Activated CD4-positive, alpha-beta memory T cell treated with anti-CD3 and anti-CD28 coated beads, Interleukin-2, amount 10 ng/mL, durations not matched to agents 7 days and 5 days (primary cell): ENCODE measurements at places on chromosomes 4 and X. TPM values are rescaled to one million over a fixed set of nuclear protein-coding genes. Genes with fewer than 3 reads are reported as not detected.

Gene COX7B2
- total RNA-seq, result not detected

Gene CXorf49
- total RNA-seq, result not detected

Gene SPP1
- total RNA-seq, result not detected

GRCh38 chr4:147093206-147093605, 147.5 kb upstream of the TTC29 start:
- no peaks in the 10 kb centered on the region for H3K4me1 ChIP-seq
- no peak overlapping the region for H3K4me3 ChIP-seq
- no peaks in the 10 kb centered on the region for H3K36me3 ChIP-seq
- no peak for DNase-seq
- H3K27ac ChIP-seq, result no peak overlapping the region

DNA sequence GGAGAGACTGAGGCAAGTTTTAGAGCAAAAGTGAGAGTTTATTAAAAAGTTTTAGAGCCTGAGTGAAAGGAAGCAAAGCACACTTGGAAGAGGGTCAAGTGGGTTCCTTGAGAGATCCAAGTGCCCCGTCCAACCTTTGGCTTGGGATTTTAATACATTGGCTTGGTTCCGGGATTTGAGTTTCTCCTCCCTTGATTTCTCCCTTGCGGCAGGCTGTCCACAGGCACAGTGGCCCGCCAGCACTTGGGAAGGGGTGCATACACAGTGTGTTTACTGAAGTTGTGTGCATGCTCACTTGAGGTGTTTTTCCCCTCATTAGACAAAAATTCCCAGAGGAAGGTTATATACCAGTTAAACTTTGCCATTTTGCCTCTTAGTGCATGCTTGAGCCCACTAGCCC, 333.5 kb downstream of the PCDH18 start:
- no peaks in the 10 kb centered on the region for H3K4me1 ChIP-seq
- H3K27ac ChIP-seq, result no peak overlapping the region
- H3K4me3 ChIP-seq, result no peak overlapping the region
- H3K27me3 ChIP-seq, result no peaks in the 10 kb centered on the region

Gene AREG
- total RNA-seq, result 0.25 TPM

Gene GPAT3
- 27.2 TPM for total RNA-seq

Gene PPP1R3F
- total RNA-seq, result 9.3 TPM

GRCh38 chr4:164402554-164402953, 351.4 kb upstream of the SMIM31 start:
- no peak for DNase-seq
- no peaks in the 10 kb centered on the region for H3K4me1 ChIP-seq
- H3K27me3 ChIP-seq, result no peaks in the 10 kb centered on the region
- H3K36me3 ChIP-seq, result no peaks in the 10 kb centered on the region
- H3K4me3 ChIP-seq, result no peak overlapping the region

- H3K27ac ChIP-seq, result no peak overlapping the region
- no peaks in the 10 kb centered on the region for H3K4me1 ChIP-seq
- H3K36me3 ChIP-seq, result no peaks in the 10 kb centered on the region
- DNase-seq, result no peak
Observed at GRCh38 chr4:100369871-100370270, 148.0 kb downstream of the EMCN start.

DNA sequence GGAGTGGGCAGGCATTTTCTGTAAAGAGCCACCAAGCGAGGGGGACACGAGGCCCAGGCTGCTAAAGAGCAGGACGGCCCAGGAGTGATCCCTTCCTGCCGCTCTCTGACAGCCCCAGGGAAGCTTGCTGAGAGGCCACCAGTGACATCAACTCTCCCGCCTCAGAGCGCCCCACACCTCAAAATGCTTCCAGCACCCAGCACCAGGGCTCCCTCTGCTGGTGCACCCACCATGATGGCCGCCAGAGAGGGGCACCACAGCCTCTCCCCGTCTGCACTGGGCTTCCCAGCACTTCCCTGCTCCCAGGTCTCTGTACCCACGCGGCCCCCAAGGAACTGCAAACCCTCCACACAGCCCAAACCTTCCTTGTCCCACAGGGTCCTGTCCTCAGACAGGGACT, 40.4 kb downstream of the GAK start:
- no peak overlapping the region for H3K4me3 ChIP-seq
- no peak overlapping the region for H3K27ac ChIP-seq
- H3K36me3 ChIP-seq, result peaks cover 59% of the 10 kb centered on the region
- no peaks in the 10 kb centered on the region for H3K27me3 ChIP-seq
- DNase-seq, result no peak
- no peaks in the 10 kb centered on the region for H3K4me1 ChIP-seq

Gene GC
- total RNA-seq, result not detected

DNA sequence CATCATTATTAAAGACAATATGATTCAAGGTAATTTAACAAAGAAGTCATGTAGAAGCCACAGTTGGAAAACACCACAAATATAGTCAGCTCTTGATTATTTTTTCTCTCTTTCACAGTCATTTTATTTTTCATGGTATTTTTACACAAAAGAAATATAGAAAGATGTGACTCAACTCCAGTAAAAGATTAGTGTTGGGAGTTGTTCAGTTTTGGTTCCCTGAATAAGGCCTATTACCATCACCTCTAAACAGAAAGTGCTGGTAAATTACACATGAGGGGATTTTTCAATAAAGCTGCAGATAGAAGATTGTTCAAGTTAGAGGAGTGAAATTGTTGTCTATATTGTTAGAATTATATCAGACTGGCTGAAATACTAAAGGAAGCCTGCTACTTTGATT, 107.0 kb downstream of the DDIT4L start:
- no peak overlapping the region for H3K27ac ChIP-seq
- DNase-seq, result no peak
- peaks cover 7% of the 10 kb centered on the region for H3K36me3 ChIP-seq
- H3K4me3 ChIP-seq, result no peak overlapping the region

DNA sequence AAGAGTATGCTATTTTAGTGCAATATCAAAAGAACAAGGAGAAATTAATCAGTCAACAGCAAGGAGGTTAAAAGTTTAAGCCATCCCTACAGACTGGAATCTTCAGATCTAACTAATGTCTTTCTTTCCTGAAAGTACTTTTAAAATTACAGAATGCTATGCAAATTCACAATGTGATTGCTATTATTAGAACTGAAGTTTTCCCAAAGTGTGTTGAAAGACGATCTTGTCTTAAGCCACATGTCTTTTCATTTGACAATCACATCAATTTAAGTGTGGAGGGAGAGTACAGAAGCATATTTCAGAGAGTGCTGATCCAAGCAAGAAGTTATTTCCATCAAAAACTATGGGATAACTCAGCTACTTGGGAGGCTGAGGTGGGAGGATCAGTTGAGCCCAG, 64.7 kb upstream of the TNIP3 start:
- H3K27me3 ChIP-seq, result no peaks in the 10 kb centered on the region
- no peak overlapping the region for H3K4me3 ChIP-seq
- DNase-seq, result no peak
- no peak overlapping the region for H3K27ac ChIP-seq

Gene GLUD2
- total RNA-seq, result 0.60 TPM

GRCh38 chr4:52368895-52369294, 290.2 kb downstream of the USP46 start:
- H3K27me3 ChIP-seq, result no peaks in the 10 kb centered on the region
- H3K4me3 ChIP-seq, result no peak overlapping the region
- no peak for DNase-seq
- H3K36me3 ChIP-seq, result no peaks in the 10 kb centered on the region

Gene ADGRG4
- total RNA-seq, result not detected

GRCh38 chrX:71652405-71652804, 14.9 kb upstream of the LOC101059915 start:
- DNase-seq, result peak; percentile 60
- H3K4me1 ChIP-seq, result peaks cover 25% of the 10 kb centered on the region
- no peak overlapping the region for H3K4me3 ChIP-seq
- peaks cover 15% of the 10 kb centered on the region for H3K27me3 ChIP-seq
- no peaks in the 10 kb centered on the region for H3K36me3 ChIP-seq

- H3K4me1 ChIP-seq, result peaks cover 5% of the 10 kb centered on the region
- DNase-seq, result no peak
- H3K27me3 ChIP-seq, result peaks cover 17% of the 10 kb centered on the region
Observed at GRCh38 chr4:41205130-41205529, 9.2 kb downstream of the APBB2 start.

- H3K36me3 ChIP-seq, result no peaks in the 10 kb centered on the region
- peaks cover 8% of the 10 kb centered on the region for H3K4me1 ChIP-seq
- H3K27me3 ChIP-seq, result peaks cover 14% of the 10 kb centered on the region
- no peak for DNase-seq
- no peak overlapping the region for H3K27ac ChIP-seq
Observed at GRCh38 chrX:20112022-20112774, 4.5 kb downstream of the MAP7D2 start.

Gene AMTN
- total RNA-seq, result not detected

GRCh38 chr4:74958881-74959280, 26.0 kb downstream of the PARM1 start:
- no peak overlapping the region for H3K27ac ChIP-seq
- H3K4me3 ChIP-seq, result no peak overlapping the region
- H3K27me3 ChIP-seq, result no peaks in the 10 kb centered on the region
- H3K4me1 ChIP-seq, result no peaks in the 10 kb centered on the region

- H3K27ac ChIP-seq, result no peak overlapping the region
- no peak for DNase-seq
- no peaks in the 10 kb centered on the region for H3K4me1 ChIP-seq
- H3K27me3 ChIP-seq, result no peaks in the 10 kb centered on the region
- no peak overlapping the region for H3K4me3 ChIP-seq
- no peaks in the 10 kb centered on the region for H3K36me3 ChIP-seq
Observed at GRCh38 chrX:125826080-125826479, 340.0 kb downstream of the DCAF12L2 start.

GRCh38 chrX:20374900-20375438, 108.3 kb upstream of the RPS6KA3 start:
- peaks cover 3% of the 10 kb centered on the region for H3K36me3 ChIP-seq
- H3K4me3 ChIP-seq, result no peak overlapping the region
- peaks cover 18% of the 10 kb centered on the region for H3K4me1 ChIP-seq
- no peak overlapping the region for H3K27ac ChIP-seq
- H3K27me3 ChIP-seq, result peaks cover 3% of the 10 kb centered on the region

Gene NXF2
- not detected for total RNA-seq

Gene AWAT2
- total RNA-seq, result not detected

DNA sequence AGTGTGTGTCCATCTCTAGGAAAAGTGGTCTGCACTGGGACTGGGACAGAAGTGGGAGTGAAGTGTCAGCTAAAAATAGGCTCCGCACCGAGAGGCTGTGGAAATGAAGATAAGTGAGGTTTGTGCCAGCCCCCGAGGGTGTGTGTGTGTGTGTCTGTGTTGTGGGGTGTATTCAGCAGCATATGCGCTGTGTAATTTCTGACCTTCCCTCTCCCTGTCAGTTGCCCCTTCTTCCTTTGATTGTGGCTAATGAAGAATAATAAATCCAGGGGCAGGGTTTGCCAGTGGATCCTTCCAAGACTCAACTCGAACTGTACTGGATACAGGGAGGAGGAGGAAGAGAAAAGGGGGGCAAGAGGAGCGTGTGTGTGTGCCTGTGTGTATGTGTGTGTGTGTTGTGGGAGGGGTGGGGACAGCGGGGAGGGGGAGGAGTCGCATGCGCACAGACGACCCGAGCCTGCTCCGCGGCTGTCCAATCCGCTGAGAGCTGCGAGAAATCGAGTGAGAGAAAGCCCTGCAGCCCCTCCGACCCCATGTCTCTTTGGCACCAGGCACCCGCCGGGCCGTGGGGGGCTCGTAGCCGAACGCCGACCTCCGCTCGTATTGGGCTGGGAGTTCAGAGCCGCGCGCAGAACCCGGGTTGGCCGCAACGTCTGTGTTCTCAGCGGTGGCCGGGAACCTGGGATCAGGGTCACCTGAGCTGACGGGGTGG, 916 bp upstream of the POU4F2 start:
- peaks cover 8% of the 10 kb centered on the region for H3K36me3 ChIP-seq
- peak overlapping the region; percentile 29 for H3K27ac ChIP-seq
- no peak overlapping the region for H3K4me3 ChIP-seq
- H3K27me3 ChIP-seq, result peaks cover 84% of the 10 kb centered on the region
- peaks cover 15% of the 10 kb centered on the region for H3K4me1 ChIP-seq

Gene HTN1
- total RNA-seq, result not detected

Gene DTHD1
- 1.3 TPM for total RNA-seq

DNA sequence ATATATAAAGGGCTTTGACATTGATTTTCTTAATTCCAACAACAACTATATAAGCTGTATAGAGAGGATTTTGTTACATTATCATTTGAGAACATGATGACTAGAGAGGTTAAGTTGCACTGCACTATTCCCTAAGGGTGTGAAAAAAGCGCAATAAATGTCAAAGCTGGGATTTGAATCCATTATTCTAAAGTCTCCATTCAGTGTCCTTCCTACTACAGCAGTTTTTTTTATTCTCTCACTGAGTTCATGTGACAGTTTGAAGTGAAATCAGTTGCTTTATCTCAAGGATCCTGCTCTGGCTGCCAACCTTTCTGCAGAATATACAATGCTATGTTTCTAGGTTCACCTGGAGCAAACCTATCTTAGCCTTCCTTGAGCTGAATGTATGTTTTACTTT, 177.5 kb downstream of the ANKRD50 start:
- no peaks in the 10 kb centered on the region for H3K27me3 ChIP-seq
- H3K36me3 ChIP-seq, result no peaks in the 10 kb centered on the region
- no peak overlapping the region for H3K27ac ChIP-seq
- no peak overlapping the region for H3K4me3 ChIP-seq
- no peaks in the 10 kb centered on the region for H3K4me1 ChIP-seq

GRCh38 chr4:81136161-81136905, 78.7 kb downstream of the PRKG2 start:
- H3K27ac ChIP-seq, result no peak overlapping the region
- no peaks in the 10 kb centered on the region for H3K36me3 ChIP-seq
- H3K4me1 ChIP-seq, result no peaks in the 10 kb centered on the region
- H3K4me3 ChIP-seq, result no peak overlapping the region
- DNase-seq, result no peak

GRCh38 chr4:81227138-81227537, 12.1 kb upstream of the PRKG2 start:
- H3K36me3 ChIP-seq, result no peaks in the 10 kb centered on the region
- no peak for DNase-seq
- H3K4me1 ChIP-seq, result no peaks in the 10 kb centered on the region
- no peaks in the 10 kb centered on the region for H3K27me3 ChIP-seq

DNA sequence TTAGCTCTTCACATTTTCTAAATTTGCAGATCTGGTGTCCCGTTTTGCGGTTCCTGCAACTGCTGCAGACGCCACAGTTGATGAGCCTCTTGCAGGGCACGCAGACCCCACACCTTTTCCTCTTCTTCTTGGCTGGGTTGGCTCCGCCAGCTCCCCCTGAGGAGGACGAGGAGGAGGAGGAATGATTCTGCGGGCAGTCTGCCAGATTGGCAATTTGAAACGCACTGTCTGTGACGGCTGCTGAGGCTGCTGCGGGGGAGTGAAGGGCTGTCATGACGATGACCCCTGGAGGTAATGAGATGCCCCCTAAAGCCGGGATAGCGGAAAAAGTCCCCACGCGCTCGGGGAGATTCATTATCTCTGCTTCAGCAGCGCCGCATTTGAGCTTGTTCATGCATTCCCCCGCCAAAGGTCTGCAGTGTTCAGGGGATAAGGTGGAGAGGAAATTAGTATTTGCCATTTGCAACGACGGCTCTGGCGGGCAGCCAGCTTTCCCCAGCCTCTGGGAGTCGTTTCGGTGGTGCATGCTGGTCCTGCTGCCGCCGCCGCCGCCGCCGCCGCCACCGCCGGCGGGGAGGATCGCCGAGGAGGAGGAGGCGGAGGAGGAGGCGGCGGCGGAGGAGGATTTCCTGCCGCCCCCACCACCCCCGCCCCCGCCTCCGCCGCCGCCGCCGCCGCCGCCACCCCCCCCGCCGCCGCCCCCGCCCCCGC, 3.8 kb downstream of the CXXC4 start:
- H3K36me3 ChIP-seq, result no peaks in the 10 kb centered on the region
- peak; percentile 34 for DNase-seq
- peaks cover 26% of the 10 kb centered on the region for H3K4me1 ChIP-seq
- peak overlapping the region; percentile 68 for H3K4me3 ChIP-seq
- H3K27me3 ChIP-seq, result peaks cover 59% of the 10 kb centered on the region
- no peak overlapping the region for H3K27ac ChIP-seq
